ENCODE measurements at places on chromosomes 12 and 14. TPM values are rescaled to one million over a fixed set of nuclear protein-coding genes. Genes with fewer than 3 reads are reported as not detected.

DNA sequence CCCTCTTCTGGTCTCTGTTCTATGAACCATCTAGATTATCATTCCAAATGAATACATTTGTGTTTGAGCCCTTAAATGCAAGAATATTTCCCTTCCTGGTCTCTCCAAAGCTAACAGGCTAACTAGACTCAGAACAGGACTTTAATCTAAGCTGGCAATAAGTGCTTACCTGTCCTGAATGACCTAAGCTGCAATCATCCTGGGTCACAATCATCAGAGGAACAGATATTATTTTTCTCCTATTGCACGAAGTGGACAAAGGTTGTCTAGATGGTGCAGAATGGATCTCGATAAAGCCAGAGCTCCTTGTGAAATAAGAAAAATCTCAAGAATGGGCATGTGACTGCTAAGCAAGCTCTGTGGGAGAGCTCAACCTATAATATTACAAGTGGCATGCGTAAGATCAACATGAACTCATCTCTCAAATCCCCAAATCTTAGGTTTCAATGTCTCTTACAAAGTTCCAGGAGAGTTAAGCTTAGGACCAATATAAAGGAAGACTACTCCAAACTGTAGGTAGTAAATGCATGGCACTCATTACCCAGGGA is 10.6 kb upstream of the NUMB start:
- no peak overlapping the region for H3K27ac ChIP-seq
- H3K36me3 ChIP-seq: no peaks in the 10 kb centered on the region
- H3K27me3 ChIP-seq: no peaks in the 10 kb centered on the region
- peaks cover 42% of the 10 kb centered on the region for H3K4me1 ChIP-seq

DNA sequence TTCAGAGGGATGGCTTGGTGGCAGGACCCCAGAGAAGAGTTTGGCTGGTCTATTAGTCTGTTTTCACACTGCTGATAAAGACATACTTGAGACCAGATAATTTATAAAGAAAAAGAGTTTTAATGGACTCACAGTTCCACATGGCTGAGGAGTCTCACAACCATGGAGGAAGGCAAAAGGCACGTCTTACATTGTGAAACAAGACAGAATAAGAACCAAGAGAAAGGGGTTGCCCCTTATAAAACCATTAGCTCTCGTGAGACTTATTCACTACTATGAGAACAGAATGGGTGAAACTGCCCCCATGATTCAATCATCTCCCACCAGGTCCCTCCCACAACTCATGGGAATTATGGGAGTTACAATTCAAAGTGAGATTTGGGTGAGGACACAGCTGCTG is 78.5 kb upstream of the SSTR1 start:
- no peaks in the 10 kb centered on the region for H3K36me3 ChIP-seq
- H3K27me3 ChIP-seq: no peaks in the 10 kb centered on the region
- peaks cover 17% of the 10 kb centered on the region for H3K4me1 ChIP-seq
- no peak for DNase-seq
- H3K4me3 ChIP-seq: no peak overlapping the region

- peak overlapping the region; percentile 96 for H3K27ac ChIP-seq
- H3K27me3 ChIP-seq: no peaks in the 10 kb centered on the region
- peaks cover 45% of the 10 kb centered on the region for H3K4me1 ChIP-seq
- peaks cover 4% of the 10 kb centered on the region for H3K36me3 ChIP-seq
These were observed 60.8 kb downstream of the SAMD4A start for GRCh38 chr14:54627540-54628363.

DNA sequence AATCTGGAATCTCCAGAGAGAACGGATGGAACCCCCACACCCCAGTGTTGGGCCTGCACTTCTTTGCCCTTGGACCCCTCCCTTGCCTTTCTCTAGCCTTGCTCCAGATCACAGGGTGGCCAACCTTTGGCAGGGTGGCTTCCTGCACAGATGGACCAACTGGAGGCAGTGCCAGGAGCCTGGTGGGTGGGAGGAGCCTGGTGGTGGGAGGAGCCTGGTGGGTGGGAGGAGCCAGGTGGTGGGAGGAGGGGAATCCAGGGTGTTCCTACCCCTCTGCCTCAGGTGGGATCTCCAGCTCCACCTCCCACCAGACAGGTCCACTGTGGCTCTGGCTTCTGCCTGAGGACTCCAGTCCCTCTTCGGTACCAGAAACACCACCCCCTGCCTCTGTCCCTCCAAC is 15.0 kb upstream of the ORAI1 start:
- H3K36me3 ChIP-seq: no peaks in the 10 kb centered on the region
- no peak overlapping the region for H3K27ac ChIP-seq
- H3K4me3 ChIP-seq: no peak overlapping the region
- no peaks in the 10 kb centered on the region for H3K4me1 ChIP-seq
- DNase-seq: peak; percentile 48

GRCh38 chr14:89392181-89392580 is 24.9 kb downstream of the FOXN3 start:
- no peak overlapping the region for H3K4me3 ChIP-seq
- H3K36me3 ChIP-seq: peaks cover 37% of the 10 kb centered on the region
- H3K4me1 ChIP-seq: peaks cover 70% of the 10 kb centered on the region
- no peaks in the 10 kb centered on the region for H3K27me3 ChIP-seq

The LRRC9 gene
- total RNA-seq: not detected

DNA sequence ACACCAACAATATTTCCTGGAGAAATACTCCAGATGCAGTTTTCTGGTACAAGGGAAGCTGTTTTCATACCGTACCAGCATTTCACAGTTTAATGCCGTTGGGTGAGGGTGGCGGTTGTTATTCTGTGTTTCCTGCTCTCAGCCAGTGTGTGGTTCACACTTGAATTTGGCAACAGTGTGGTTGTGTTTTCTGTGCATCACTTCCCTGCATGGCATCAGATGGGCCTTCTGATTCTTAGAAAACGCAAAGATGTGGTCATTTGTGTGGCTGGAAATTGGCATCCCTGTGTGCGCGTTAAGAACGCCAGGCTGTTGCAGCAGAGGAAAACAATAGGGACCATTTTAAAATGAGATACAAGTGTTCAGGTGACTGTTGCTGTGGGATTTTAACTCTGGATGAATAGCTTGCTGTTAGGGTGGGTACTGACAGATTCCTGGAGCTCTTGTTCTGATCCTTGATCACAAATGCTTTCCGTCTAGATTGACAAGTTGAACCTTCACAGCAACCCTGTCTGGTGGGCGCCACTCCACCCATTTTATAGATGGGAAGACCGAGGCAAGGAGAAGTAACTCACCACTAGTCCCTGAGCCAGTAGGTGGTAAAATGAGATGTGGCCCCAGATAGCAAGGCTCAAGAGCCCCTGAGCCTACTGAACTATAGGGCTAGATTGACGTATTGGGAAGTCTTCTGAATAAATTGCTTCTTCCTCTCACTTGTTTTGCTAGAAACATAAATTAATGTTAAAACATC is 231.2 kb downstream of the CHST11 start:
- no peaks in the 10 kb centered on the region for H3K27me3 ChIP-seq
- peaks cover 53% of the 10 kb centered on the region for H3K4me1 ChIP-seq
- peak; percentile 85 for DNase-seq
- H3K36me3 ChIP-seq: peaks cover 13% of the 10 kb centered on the region

The SMCO2 gene
- total RNA-seq: not detected

GRCh38 chr14:81313775-81314429 is 86.2 kb downstream of the STON2 start:
- no peaks in the 10 kb centered on the region for H3K27me3 ChIP-seq
- no peak overlapping the region for H3K27ac ChIP-seq
- no peaks in the 10 kb centered on the region for H3K4me1 ChIP-seq
- DNase-seq: no peak

DNA sequence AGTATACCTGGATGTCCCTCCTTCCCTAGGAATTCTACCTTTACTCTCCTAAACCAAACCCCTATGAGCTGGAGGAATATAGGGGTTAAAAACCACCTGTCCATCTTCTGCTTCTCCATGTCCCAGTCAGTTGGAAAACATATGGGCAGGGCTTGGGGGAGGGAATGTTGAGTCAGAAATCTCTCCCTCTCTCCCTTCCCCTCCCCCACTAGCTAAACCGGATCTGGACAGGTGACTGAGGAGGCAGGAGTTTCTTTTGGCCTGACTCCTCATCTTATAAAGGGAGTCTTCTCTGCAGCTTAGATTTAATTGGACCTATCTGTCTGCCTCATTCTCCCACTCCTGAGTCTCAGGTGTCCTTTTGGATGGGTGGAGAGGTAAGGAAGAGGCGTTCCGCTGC is 6.1 kb downstream of the ERBB3 start:
- no peak overlapping the region for H3K4me3 ChIP-seq

Measured in activated CD8-positive, alpha-beta T cell treated with anti-CD3 and anti-CD28 coated beads for 36 hours (primary cell).